Esophagus squamous epithelium (tissue), 5 donors: ENCODE measurements at places on chromosomes 11 and 22. TPM values are rescaled to one million over a fixed set of nuclear protein-coding genes. Genes with fewer than 3 reads are reported as not detected.

BCR gene
- total RNA-seq: 50.0 TPM

OR10A2 gene
- total RNA-seq: not detected

TAGLN gene
- 252 TPM for total RNA-seq

NECTIN1 gene
- 72.5 TPM for total RNA-seq

APLNR gene
- total RNA-seq: 0.30 TPM

C22orf15 gene
- total RNA-seq: not detected

SEC14L6 gene
- not detected for total RNA-seq

GRAMD4 gene
- 35.5 TPM for total RNA-seq
